Right ventricle myocardium superior (tissue), 1 donor: ENCODE measurements at places on chromosomes 7 and 10. TPM values are rescaled to one million over a fixed set of nuclear protein-coding genes. Genes with fewer than 3 reads are reported as not detected.

Gene AIFM2
- total RNA-seq, result 20.2 TPM

Gene CCZ1
- 38.2 TPM for total RNA-seq

DNA sequence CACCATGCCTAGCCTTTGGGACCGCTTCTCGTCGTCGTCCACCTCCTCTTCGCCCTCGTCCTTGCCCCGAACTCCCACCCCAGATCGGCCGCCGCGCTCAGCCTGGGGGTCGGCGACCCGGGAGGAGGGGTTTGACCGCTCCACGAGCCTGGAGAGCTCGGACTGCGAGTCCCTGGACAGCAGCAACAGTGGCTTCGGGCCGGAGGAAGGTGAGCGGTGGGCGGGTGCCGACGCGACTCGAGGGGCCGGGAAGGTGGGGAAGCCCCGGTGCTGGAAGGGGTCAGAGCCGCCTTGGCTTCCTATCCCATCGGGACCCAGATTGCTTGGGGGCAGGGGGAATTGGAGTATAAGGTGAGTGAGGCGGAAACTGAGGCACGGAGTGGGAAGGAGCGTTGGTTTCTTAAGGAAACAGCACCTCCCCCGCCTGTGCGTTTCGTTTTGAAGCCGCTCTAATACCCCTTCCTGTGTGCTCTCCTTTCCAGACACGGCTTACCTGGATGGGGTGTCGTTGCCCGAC, 547 bp downstream of the DDIT4 start:
- DNase-seq, result no peak

Gene UCMA
- not detected for total RNA-seq

GRCh38 chr7:39413636-39414223, 152.5 kb upstream of the YAE1 start:
- DNase-seq, result no peak

DNA sequence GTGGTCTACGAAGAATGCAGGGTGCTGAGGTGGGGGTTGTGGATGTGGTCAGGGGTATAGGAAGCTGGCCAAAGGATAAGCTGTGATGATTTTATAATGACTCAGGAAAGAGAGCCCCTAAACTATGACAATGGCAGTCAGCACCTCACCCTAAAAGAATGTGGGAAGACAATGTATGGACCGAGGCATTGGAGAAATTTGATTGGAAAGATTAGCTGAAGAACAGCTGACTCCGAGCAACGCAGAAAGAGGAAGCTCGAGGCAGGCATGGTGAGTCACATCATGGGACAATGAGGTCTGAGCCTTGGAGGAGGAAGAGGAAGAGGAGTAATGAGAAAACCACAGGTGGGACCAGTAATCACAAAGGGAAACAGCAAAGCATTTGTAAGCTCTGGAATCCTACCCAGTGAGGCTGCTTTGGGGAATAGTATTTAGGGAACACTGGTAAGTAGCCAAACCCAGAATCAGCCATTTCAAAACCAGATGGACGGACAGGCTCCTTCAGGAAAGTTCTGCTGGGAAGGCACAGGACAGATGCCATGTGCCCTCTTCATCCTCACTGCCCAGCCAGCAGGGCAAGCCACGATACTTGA, 295.4 kb downstream of the PRPF18 start:
- peak; percentile 59 for DNase-seq

Gene MCU
- total RNA-seq, result 11.3 TPM

DNA sequence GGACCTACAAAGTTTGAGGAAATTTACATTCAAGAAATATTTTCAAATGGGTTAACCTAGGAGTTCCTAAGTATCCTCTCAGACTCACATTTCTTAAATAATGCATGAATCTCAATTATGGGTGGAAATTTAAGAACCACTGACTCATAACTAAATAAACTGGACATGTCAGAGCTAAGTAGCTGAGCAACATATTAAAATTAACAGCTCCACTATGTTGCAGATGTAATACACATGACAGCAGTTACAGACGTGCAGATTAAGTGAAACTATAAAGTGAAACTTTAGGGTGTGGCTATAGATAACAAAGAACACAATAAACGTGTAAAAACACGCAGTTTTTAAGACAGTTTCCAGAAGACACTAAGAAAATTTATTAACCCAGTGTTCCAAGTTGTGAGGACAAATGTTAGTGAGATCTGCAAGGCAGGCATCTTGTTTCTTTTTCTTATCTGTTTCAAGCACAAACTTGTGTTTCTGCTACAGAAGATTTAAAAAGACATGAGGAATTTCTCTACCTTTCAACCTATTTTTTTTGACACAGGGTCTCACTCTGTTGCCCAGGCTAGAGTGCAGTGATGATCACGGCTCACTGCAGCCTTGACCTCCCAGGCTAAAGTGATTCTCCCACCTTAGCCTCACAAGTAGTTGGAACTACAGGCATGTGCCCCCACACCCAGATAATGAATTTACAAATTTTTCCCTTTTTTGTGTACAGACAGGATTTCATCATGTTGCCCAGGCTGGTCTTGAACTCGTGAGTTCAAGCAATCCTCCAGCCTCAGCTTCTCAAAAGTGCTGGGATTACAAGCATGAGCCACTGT, 25.3 kb downstream of the DNMBP start:
- DNase-seq, result no peak

GRCh38 chr10:122426829-122427228, 27.6 kb upstream of the ARMS2 start:
- DNase-seq, result no peak
